ENCODE measurements at places on chromosomes 3 and 15.
A peak's percentile ranks its signal among the peaks of the same experiment; 100 is the strongest.

DNA sequence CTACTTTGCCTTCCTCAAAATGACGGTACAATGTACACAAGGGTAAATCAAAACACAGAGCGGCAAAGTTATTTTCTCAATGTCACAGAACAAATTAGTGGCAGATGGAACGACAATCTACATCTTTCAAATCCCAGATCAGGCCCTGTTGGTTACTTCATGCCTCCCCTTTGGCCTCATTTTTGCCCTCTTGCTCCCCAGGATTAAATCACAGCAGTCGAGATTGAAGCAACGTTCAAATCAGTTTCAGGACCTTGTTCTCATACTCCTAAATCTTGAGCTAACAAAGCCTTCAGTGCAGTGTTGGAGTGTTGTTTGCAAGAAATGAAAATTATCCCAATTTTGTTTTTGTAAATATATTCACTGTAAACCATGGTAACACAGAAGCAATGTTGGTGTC, 91.4 kb downstream of the FBN1 start:
- no peak for ATAC-seq

DNA sequence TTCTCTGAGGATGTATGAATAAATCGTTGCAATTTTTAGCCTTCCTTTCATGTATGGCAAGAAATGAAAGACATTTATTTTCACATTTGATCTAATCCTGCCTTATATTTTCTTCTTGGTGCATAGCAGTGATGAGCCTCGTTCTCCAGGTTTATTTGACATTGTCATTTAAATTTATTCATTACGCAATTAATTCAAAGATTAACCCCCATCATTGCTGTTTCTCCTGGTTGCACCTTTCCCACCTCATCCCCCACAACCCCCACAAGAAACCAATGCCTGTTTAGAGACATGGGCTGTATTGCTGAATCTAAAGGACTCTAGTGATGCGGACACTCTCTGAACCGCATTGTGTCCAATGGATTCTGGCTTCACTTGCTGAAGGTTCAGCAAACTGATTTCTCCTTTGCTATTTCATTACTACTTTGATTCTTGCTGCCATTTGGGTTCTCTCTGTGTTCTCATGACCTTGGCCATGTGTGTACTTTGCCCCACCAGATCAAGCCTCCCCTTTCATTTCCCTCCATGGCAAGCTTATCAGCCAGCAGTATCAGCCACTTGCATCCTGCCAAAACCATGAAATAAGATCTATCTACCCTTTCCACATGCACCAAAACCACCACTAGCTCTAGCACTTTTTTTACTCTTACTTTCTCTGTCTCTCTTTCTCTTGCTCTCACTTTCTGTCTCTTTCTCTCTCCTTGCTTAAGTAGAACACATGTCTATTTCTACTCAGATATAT, 382.7 kb downstream of the GBE1 start:
- ATAC-seq = no peak

GRCh38 chr3:71964170-71964569, 179.2 kb upstream of the PROK2 start:
- no peak for ATAC-seq

GRCh38 chr3:109137761-109138160, 1.2 kb downstream of the C3orf85 start:
- ATAC-seq = no peak

DNA sequence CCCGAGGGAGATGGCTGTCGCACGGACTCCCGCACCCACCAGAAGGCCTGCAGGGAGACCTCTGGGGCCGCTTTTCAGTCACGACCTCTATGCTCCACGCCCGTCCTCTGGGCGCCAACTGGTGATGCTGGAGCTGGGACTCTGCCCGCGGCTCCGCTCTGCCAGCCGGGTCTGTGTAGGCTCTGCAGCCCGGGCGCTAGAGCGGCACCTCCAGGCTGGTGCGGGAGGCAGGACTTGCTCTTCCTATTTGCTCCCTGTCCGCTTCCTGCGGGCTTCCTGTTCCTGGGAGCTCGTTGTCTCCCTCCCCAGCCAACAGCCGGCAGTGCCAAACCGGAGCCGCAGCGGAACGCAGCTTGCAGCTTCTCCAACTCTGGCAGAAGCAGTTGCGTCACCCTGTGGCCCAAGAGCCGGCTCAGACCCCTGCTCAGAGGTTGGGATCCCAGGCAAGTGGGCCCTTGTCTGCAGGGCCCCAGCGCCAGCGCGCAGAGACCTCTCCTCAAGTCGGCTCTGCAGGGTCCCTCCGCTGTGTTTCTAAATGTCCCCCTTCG, 285.9 kb downstream of the XXYLT1 start:
- no peak for ATAC-seq

DNA sequence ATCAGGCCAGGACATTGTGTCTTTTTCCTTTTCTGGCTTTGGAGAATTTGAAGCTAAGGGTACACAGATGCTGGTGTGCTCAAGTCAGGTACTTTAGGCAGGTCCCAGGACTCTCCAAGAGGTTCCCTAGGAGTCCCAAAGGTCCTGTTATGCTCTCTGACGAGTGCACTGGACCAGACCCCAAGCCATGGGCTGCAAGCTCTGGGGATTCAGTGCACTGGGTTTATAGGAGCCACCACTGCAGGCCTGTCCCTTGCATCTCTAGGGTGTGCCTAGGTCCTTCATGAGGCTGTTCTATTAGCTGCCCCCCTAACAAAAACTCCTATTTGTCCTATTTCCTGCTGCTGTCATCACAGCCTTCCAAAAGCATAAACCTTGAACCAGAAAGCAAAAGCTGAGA, 31.9 kb upstream of the BFSP2 start:
- ATAC-seq = no peak

DNA sequence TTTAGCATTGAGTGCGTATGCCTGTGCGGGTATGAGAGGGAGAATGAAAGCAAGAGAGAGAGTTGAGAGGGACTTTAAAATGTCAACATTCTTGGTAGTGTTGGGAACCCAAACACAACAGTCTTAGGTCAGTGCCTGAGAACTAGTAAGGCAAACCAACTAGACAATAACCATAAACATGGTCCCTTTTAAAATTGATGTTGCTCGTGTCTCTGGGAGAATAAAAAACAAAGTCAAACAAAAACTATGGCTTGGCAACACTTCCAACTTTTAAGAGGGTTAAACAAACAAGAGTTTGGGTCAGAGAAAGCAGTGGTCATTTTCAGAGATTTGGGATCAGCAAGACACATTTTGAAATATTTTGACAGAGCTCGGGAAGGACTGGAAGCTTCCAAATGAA, 146.7 kb upstream of the THBS1 start:
- ATAC-seq = no peak

- ATAC-seq = no peak
These were observed 10.9 kb downstream of the GPD1L start for GRCh38 chr3:32117320-32117719.

DNA sequence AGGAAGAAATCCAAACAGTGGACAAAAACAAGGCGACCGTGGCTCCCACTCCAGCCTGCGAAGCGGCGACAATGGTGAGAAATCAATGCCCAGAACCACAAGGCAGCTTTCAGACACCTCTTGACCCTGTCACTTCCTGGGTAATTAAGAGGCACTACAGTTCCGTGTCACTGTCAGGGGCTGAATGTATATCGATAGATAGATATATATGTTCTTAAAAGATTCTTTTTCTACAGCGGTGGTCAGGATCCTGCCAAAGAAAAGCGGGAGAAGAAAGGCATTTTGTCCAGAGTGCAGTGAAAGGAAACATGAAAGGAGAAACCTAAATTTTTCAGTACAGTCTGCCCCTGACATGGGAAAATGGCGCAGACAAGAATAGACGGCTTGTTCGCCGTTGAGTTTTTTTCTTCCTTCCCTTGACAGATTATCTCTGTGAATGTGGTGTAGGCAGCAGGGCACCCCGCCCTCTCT, 56.2 kb upstream of the HES1 start:
- ATAC-seq = no peak

DNA sequence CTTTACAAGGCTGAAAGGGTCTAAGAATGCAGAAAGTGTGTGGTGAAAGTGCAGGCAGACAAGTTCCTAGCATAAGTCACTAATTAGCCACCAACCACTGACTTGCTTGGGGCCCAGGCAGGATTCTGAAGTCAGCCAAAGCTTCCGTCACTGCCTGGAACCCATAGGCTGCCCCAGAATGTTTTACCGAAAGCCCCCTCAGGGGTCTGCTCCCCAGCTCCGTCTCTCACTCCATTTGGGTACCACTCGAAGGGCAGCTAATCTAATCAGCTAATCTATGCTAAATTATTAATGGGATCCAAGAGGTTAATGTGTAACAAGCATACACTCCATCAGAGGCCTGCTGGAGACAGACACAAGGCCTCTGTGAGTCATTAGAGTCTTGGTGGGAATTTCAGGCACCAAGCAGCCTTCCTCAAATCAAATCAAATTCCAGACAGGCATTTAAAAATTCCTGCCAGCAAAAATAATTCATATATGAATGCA, 13.2 kb downstream of the ADAMTS9 start:
- peak; percentile 86 for ATAC-seq

- ATAC-seq = peak; percentile 78
These were observed 54.5 kb downstream of the ST3GAL6 start for GRCh38 chr3:98817547-98818041.

DNA sequence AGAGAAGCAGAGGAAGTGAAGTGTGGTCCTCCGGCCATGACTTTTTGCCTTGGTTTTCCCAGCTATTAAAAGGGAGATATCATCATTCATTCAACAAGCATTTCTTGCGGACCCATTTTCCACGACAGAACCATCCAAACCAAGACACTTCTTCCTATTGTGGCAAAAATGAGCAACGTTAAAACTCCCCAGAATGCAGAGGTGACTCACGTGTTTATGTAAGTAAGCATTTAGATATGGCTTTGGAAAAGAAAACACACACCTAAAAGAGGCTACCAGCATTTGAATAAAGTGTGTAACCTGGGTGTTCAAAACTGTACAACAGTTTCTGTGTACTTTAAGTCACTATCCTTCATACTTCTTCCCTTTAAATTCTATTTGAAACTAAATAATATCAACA, 181.3 kb downstream of the RORA start:
- ATAC-seq = no peak

DNA sequence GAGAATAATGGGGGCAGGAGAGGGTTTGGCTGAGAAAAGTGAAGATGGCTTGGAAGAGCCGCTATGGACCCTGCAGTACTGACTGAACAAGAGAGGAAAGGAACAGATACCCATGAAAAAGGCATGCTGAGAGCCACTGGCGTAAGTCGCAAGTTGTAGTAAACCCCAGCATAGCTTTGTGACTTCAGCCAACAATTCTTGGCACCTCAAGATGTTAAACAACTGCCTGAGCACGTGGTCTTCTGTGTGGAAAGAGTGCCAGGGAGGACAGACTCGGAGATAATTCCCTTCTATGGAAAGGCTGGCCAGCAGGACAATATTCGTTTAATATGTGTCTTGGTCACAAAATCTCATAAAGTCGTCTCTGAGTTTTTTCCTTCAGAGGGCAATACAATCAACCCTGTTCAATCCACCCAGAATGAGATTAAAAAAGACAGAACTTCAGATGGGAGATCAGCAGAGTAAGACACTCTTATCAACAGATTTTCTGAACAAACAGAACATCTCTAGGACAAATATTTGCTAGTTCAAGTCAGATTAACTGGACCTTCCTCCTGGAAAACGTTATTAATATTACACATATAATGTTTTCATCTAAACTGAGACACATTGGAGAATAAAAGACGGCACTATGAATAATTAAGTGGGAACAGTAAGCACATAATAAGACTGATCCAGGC, 49.2 kb downstream of the NEK10 start:
- no peak for ATAC-seq

- ATAC-seq = no peak
These were observed 486.7 kb downstream of the DIPK2A start for GRCh38 chr3:144458283-144458682.

DNA sequence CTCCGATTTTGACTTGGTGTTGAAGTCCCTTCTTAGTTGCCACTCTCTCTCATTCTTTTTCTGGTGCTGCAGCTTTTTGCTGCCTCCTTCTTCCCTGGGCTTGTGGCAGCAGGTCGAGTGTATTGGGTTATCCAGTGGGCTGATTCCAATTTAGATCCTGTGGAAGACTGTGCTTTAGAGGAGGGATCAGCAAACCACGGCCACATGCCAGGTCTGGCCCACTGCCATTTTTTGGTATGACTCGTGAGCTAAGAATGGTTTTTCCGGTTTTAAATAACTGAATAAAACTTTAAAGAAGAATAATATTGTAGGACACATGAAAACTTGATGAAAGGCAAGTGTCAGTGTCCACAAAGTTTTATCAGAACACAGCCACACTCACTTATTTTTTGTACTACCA, 330.5 kb downstream of the ROBO2 start:
- ATAC-seq = no peak

- ATAC-seq = no peak
These were observed 102.8 kb upstream of the NMNAT3 start for GRCh38 chr3:139780593-139780992.

DNA sequence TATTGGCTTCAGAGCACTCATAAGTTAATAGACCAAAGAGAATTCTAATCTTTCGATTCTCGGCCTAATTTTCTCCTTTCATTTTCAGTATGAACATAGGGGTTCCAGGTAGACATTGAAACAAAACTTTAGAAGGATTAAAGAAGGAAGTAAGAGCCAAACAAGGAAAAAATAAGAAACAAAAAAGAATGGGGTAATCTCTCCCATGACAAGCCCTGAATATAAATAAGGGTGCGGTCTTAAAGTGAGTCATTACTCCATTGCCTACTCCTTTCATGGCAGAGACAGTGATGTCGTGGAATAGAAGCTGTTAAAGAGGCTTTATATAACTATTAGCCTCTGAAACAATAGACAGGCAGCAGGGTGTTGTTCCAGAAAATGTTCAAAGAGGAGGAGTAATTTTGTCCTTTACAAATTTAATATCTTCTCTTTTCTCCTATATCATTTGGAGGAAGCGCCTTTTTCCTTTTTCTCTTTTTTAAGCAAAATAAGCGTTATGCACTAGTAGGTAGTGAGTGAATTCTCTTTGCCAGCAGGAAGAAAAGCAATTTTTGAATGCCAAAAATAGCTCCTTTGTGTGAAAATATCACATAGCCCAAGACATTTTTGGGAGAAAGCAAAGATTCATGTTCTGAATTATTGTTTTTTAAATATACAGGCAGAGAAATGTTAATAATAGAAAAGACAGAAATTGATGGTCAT, 607.9 kb upstream of the KCNMB2 start:
- no peak for ATAC-seq

- no peak for ATAC-seq
These were observed 97.2 kb downstream of the SEC22A start for GRCh38 chr3:123298903-123299302.

DNA sequence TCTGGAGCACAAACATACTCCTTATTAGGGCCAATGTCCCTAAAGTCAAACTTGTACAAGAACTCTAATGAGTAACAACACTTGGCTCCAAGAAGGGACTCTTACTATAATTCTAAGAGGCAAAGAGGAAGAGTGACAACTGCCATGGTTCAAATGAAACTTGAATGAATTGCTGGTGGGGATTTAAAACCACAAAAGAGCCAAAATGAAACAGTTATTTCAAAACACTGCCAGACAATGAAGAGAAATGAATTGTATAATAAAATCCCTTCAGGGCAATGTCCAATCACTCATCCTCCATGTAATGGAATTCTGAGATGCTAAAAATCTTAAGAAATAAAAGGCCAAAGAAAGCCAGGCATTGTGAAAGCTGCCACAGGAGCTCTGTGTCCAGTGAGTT, 14.2 kb downstream of the THRB start:
- no peak for ATAC-seq

GRCh38 chr3:182268711-182269110, 524.6 kb upstream of the ATP11B start:
- no peak for ATAC-seq
